ENCODE measurements at places on chromosomes 11 and 22.

- DNase-seq, result no peak
Observed at GRCh38 chr11:44950031-44950624, 555 bp downstream of the TP53I11 start.

GRCh38 chr11:67024410-67024809 is 1.5 kb downstream of the SYT12 start:
- DNase-seq, result no peak

DNA sequence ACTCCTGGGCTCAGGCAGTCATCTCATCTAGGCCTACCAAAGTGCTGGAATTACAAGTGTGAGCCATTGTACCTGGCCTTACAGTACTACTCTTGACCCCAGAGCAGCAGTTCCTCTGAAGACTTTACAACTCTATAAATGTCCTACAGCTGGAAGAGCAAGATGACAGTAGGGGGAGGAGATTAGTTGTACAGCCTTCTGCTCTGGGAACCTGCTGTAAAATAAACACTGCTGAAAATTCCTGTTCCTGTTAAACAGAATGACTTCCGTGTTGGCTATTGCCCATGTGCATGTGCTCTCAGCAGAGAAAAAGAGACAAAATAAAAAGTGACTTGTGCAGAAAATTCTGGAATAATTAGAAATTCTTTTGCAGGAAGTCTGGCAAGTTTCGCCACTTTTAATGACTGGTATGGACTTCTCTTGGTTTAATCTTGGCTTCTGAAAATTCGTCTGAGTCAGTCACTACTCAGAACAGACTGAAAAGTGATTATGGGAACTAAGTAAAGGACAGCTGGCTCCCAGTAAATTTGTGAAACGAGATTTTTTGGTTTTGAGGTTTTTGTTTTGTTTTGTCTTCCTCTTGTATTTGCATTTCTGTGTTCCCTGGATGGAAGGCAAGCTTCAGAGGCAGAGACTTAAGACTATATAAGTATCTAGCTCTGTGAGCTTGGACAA is 955.7 kb downstream of the DLG2 start:
- DNase-seq, result no peak

GRCh38 chr11:109731451-109731850 is 309.5 kb downstream of the C11orf87 start:
- no peak for DNase-seq

GRCh38 chr11:75714211-75714610 is 3.4 kb upstream of the MOGAT2 start:
- DNase-seq, result no peak

DNA sequence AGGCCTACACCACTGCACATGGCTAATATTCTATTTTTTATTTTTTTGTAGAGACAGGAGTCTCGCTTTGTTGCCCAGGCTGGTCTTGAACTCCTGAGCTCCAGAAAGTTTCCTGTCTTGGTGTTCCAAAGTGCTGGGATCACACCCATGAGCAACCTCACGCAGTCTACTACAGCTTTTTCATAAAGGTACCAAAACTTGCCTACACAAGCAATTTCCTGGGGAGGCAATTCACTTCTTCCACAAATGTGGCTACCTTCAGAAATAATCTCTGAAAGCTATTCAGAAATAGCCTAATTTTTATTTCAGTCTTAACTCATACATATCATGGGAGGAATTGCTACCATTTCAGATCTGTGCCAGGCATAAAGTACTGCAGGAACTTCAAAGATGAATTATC is 11.4 kb downstream of the SLC35F2 start:
- no peak for DNase-seq

- no peak for DNase-seq
Observed at GRCh38 chr11:31262761-31263160, 106.8 kb downstream of the DCDC1 start.

- no peak for DNase-seq
Observed at GRCh38 chr11:958101-958500, 32.4 kb downstream of the AP2A2 start.

- DNase-seq, result no peak
Observed at GRCh38 chr22:46242076-46242475, 8.0 kb downstream of the CDPF1 start.

- DNase-seq, result no peak
Observed at GRCh38 chr22:27576815-27577573, 224.6 kb downstream of the MN1 start.

GRCh38 chr11:128701086-128701485 is 7.2 kb downstream of the FLI1 start:
- no peak for DNase-seq

- DNase-seq, result no peak
Observed at GRCh38 chr11:9264316-9265210, 587 bp downstream of the DENND5A start.

DNA sequence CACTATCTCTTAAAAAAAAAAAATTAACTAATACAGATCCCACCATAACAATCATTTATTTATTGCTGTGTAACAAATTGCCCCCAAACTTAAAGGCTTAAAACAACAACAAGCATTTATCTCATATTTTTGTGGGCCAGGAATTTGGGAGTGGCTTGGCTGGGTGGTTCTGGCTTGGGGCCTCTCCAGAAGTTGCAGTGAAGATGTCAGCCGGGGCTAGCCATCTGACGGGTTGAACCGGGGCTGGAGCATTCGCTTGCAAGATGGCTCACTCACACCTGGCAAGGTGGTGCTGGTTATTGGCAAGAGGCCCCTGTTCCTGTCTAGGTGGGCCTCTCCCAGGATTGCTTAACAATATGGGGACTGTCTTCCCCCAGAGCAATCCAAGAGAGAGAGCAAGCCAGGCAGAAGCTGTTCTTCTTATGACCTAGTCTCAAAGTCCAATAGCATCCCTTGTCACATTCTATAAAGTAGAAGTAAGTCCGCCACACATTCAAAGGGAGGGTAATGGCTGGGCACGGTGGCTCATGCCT is 29.5 kb downstream of the ACO2 start:
- no peak for DNase-seq

DNA sequence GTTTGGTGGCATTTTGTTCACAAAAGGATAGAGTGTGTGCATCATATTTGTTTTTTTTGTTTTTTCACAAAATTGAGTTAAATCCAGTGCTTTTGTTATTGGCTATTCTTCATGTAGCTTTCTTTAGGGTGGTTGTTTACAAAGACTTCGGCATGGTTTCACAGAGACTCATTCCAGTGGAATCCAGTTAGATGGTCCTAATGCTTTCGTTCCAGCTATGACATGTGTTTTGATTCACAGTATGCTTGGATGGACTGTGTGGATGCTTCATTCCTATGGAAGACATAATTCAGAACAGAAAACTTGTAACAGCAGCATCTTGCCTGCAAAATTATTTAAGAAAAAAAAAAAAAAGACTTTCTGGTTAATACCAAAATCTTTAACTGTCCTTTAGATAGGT is 97.9 kb downstream of the PDHX start:
- no peak for DNase-seq

Data from NCI-H1436 treated with DMSO at 0.1 percent for 48 hours (cell line).